ENCODE measurements at places on chromosomes 6 and 20.

- no peak for DNase-seq
These were observed 77.1 kb upstream of the ADTRP start for GRCh38 chr6:11855743-11856142.

GRCh38 chr6:160998766-160999165, 7.2 kb downstream of the MAP3K4 start:
- no peak for DNase-seq

DNA sequence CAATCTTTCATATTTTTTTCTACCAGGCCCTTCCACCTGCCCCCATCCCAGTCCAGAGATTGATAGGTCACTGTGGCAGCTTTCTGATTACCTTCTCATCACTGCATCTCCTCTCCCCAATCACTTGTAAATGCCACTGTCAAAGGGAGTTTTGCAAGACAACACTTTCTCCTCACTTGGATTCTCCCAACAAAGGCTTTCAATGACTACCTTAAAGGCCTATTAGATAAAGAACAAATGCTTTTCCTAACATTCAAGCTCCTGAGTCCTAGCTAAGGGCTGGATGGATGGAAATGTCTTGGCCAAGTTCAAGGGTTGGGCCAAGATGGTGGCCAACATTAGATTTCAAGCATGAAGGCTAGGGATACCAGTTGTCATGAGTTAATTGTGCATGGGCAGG, 55.3 kb downstream of the UNC5CL start:
- DNase-seq: no peak

GRCh38 chr6:88708197-88708744, 255.1 kb downstream of the RNGTT start:
- no peak for DNase-seq

DNA sequence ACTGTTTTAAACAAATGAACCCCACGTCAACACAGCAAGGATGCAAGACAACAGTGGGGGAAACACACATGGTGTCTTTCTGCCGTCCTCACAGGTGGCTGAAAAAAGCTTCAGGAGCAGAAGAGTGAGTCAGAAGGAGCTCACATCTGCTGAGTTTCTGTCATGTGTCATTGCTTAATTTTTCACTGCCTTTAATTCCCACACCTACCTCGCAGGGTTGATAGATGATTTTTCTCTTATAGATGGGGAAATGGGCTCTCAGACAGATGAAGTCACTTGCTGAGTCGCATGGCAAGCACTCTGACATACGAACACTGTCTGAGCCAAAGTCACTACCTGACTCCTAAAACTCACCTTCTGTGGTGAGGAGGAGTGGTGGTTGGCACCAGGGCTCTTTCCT, 28.3 kb upstream of the CARMIL1 start:
- no peak for DNase-seq

GRCh38 chr6:85041376-85041775, 277.0 kb upstream of the TBX18 start:
- DNase-seq: no peak

DNA sequence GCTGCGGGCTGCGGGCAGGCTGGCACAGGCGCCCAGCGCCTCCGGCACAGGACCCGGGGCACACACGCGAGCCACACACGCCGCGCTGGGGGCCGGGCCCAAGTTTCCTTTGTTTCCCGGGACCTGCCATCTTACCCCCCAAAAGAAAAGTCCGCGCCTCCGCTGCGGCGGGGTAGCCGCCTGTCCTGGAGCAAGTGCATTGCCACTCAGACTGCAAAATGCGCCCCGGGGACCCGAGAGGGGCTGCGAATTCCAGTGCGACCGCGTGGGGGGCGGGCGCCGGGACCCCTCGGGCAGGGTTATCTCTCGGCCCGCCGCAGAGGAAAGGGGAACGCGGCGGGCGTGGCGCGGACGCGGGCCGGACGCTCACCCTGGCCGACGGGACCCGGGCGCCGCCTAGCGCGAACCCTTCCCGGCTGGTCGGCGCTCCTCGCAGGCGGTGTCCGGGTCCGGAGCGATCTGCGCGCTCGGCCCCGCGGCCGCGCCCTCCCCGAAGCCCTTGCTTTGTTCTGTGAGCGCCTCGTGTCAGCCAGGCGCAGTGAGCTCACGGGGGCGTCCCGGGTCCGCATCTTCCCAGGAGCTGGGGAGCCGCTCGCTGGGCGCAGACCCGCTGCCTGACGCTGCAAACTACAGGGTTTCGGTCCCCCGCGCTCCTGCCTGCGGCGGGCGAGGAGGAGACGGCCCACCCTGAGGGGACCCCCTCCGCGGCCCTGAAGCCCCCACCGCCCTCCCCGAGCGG, 639 bp upstream of the CD24 start:
- DNase-seq: no peak

GRCh38 chr20:10596710-10597121, 77.1 kb downstream of the JAG1 start:
- DNase-seq: no peak

DNA sequence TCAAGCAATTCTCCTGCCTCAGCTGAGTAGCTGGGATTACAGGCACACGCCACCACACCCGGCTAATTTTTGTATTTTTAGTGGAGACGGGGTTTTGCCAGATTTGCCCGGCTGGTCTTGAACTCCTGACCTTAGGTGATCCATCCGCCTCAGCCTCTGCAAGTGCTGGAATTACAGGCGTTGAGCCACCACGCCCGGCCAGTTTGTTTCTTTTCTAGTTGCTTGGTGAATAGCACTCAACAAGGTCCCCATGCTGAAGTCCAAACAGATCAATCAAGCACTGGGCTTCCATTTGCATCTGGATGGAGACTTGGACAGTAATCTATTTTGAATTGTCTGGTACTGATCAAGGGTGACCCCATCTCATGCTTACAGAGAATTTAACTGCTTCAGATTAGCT, 108.9 kb upstream of the FOXO3 start:
- DNase-seq: no peak

- no peak for DNase-seq
These were observed 912 bp downstream of the SNRNP48 start for GRCh38 chr6:7590918-7591302.

- no peak for DNase-seq
These were observed 194.6 kb upstream of the LAMP5 start for GRCh38 chr20:9319687-9320384.
